ENCODE measurements at places on chromosomes 4 and X.

DNA sequence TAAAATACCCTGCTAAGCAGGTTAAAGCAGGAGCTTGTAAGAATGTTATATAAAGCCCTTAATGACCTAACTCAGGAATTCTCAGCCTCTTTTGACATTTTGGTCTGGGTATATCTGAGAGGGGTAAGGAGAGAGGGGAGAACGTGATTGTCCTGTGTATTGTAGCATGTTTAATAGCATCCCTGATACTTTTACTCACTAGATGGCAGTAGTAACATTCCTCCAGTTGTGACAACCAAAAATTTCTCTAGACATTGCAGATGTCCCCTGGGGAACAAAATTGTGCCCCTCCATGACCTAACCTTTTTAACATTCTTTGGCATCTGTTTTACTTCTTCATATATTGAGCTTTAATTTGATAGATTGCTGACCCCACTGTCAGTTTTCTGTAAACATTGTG, 17.9 kb downstream of the SMARCA5 start:
- no peak for DNase-seq

DNA sequence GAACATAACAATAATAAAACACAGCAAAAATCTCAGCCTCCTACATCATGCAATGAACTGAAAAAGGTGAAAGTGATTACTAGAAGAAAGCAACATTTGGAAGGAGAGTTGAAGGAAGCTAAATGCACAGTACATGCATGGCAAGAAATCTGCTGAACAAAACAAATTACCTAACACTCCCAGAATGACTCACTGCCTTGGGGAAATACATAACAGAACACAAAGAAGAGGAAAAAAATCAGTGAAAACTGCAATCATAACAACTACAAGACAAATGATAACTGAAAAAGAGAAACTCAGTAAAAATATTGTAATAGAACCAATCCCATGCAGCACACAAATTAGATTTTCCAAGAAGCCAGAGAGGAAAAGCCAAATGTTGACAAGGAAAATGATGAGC, 1513.2 kb downstream of the ARAP2 start:
- no peak for DNase-seq

- no peak for DNase-seq
Observed at GRCh38 chr4:71389149-71389827, 50.5 kb downstream of the SLC4A4 start.

DNA sequence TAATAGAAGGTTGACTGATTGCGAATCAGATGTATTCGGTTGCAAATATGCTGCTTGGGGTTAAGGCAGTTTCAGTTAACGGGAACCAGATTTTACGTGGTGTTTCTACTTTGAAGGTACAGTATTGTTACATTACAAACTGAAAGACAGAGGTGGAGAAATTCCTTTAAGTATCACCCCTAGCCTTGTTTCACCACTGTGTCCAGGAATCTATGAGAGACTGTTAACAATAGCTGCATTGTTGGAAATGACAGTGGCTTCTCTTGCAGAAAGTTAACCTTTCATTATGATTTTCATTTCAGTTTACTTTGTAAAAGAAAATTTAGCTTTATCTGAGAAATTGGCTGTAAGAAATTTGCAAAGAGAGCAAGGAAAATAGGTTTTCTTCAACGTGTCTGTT, 2.6 kb downstream of the CDKL5 start:
- no peak for DNase-seq

GRCh38 chrX:149145845-149146285, 359.2 kb downstream of the IDS start:
- DNase-seq: no peak

- DNase-seq: no peak
Observed at GRCh38 chr4:169611157-169611556, 1.2 kb downstream of the NEK1 start.

DNA sequence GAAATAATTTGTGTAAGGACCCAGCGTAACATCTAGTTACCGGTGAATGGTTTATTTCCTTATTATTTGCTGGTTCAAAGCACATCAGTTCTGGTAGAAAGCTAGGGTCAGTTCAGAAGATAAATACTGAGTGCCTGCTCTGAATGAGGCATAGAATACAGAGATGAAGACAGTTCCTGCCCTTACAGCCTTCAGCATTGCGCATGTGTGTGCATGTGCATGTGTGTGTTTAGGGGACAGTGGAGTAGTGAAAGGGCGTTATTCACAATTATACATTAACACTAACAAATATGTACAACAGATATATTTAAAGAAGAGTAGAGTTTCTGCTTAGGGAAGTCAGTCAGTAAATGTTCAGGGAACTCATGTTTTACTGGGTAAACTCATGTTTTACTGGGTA, 29.1 kb downstream of the CEP135 start:
- no peak for DNase-seq

DNA sequence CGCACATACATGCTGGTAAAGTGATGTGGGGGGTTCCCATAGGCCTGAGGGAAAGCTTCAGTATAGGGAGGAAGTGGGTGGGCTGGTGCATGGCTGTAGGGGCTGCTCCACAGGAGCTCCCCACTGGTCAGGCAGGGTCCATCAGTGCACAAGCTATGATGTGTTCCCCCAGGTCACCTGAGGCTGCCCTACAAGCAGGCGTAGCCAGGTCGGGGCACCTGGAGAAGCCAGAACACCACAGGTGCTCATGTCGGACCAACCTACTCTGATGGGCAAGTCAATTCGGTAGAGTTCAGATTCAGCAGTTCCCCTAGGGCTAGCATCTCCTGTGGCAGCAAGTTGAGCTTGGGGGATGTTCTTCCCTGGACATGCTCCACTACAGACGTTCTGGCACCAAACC, 103.3 kb upstream of the EPHA5 start:
- no peak for DNase-seq

GRCh38 chrX:43405191-43405590, 250.9 kb upstream of the MAOA start:
- no peak for DNase-seq

DNA sequence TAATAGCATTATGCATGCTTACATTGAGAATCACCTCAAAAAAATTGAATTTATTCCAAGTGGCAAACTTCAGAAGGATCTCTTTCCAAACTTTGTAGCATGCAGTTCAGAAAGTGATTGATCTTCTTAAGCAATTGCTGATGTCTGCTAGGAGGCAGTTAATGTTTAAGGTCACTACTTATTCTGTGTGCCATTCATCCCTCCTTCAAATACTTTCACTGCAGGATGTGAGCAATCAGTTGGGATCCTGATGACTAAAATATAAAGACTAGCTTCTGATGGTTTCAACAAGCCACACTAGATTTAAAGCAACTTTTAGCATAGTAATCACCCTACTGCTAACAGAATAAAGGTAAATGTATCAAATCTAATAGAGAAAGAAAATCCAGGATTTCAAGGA, 414.1 kb downstream of the ADGRL3 start:
- no peak for DNase-seq

DNA sequence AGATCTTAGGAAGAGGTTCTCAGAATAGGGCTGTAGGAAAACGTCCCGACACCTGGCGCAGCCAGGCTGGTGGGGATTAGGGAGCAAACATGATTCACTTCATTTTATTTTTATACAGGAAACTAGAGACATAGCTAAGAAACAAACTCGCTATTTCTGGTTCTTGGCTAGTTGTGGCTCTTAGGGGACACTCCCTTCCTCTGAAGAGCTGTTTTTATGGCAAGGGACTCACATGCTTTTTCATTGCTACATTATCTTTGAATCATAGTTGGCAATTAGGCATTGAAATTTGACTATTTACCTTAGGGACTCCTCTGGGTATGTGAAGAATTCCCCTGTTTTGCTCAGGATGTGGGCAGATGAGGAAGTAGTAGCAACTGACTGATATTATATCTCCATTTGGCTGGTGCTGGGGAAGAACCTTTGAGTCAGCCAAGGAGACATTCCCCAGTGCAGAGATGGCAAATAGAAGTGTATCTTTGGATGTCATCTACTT, 174.5 kb downstream of the SMIM20 start:
- peak; percentile 78 for DNase-seq

DNA sequence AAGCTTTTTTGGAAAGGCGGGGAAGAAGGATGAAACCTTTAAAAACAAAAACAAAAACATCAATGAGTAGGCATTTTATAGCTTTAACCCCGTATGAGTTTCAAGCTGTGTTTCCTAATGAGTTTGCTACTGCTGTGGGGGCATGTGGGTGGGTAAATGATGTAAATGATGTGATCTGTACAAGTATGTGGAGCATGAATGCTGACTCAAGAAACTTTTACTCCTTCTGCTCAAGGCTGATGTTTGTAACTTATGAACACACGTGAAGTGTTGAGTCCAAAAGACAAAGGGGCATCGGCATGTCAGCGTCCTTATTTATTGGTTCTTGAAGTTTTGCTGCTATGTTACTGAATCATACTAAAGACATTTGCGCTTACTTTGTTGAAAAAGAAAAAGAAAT, 76.9 kb downstream of the CLCN4 start:
- no peak for DNase-seq

GRCh38 chr4:87523307-87523706, 5.9 kb downstream of the SPARCL1 start:
- no peak for DNase-seq

- DNase-seq: no peak
Observed at GRCh38 chr4:75046641-75047040, 113.7 kb downstream of the PARM1 start.

DNA sequence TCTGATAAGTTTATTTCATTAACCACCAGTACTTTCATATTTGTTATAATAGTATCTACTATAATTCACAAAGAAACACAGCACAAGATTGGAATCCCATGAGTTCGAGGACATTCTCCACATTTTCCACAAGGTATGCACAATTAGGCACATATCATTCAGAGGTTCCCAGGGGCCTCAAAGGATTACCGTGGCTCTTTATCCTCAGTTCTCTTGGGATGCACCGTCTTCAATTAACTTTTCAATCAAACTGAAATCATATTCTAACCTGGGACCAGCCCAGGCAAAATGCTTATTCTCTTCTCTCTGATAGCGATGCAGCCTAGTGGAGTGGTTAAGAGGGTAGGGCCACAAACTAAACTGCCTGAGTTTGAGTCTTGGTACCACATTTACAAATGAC, 242.6 kb upstream of the RASGEF1B start:
- DNase-seq: no peak

- no peak for DNase-seq
Observed at GRCh38 chr4:48967631-48968030, 18.4 kb upstream of the CWH43 start.

- DNase-seq: peak; percentile 98
Observed at GRCh38 chrX:2707334-2707760, 16.3 kb downstream of the CD99 start.

- no peak for DNase-seq
Observed at GRCh38 chr4:173189117-173189693, 20.6 kb downstream of the GALNT7 start.

Measured in CD14-positive monocyte (primary cell).